ENCODE measurements at places on chromosomes 2 and 18. TPM values are rescaled to one million over a fixed set of nuclear protein-coding genes. Genes with fewer than 3 reads are reported as not detected.

- no peak for DNase-seq
These were observed 24.2 kb downstream of the CENPA start for GRCh38 chr2:26809876-26810577.

DNA sequence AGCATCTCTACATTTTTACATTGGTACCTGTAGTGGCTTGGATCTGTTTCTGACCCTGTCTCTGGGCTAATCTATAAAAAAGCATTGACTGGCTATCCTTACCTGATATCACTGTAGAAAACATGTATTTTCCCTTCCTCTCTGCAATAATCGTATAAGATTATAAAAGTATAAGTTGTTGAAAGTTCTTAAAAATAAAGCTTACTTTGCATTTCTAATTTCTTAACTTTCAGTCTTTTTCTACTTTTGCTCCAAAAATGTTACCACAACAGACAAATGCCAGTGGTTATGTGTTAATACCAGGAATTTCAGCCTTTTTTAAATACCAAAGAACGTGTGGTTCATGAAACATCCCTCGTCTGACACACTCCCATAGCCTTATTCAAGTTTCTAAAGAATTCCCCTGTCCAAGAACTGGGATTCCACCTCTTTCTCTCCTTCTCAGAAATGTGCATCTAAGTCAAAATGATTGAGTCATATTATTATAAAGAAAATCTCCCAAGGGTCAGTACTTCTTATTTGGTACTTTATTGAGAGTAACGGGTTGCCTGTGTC is 28.5 kb upstream of the ACKR3 start:
- DNase-seq, result no peak

GRCh38 chr2:207321514-207321913 is 155.8 kb upstream of the KLF7 start:
- DNase-seq, result no peak

DNA sequence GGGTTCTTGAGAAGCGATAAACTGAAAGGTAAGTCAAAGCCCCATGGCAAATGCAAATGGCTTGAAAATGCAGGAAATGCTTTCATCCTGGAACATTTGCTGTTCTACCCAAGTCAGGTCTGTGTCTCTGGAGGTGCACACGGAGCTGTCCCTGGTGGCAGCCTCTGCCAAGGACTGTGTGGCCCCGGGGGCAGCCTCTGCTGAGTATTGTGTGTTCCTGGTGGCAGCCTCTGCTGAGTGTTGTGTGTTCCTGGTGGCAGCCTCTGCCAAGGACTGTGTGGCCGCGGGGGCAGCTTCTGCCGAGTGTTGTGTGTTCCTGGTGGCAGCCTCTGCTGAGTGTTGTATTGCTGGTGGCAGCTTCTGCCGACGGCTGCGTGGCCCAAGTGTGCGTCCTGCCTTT is 135.6 kb upstream of the ALKAL2 start:
- no peak for DNase-seq

- no peak for DNase-seq
These were observed 245.3 kb downstream of the STK39 start for GRCh38 chr2:168002021-168002553.

DNA sequence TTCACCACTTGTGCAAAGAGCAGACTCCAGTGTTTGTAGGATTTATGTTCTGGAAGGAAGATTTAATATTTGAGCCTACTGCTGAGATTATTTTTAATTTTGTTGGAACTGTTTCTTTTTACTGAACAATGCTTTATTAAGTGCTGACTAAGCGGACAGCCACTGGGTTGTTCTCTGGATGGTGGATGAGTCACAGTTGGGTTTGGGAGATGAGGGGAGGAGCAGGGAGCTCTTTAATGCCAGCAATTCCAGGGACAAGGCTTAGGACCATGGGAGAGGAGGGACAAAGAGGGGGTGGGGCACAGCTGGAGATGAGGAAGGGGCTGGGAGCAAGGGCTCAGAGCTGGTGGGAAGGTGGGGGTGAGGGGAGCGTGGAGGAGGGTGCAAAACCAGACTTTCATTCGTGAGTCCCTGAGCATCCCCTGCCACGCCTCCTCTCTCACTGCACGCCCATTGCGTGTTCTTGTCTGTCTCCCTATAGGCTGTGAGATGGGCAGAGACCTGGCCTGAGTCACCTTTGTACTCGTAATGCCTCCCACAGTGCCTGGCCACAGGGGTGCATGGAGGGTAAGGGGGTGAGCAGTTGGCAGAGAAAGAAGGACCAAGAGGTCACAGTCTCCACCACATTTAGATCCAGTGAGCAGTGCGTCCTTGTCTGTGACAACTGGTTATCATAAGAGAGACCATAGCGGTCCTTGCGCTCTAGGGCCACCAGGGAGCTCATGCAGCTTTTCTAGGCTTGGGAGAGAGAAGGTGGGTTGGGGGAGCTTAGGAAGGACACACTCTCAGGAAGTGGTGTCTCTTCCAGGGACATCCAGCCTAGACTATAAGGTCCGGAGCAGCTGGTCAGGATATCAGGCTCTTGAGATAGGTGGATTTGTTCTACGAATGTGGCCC is 18.4 kb downstream of the SLC4A3 start:
- DNase-seq, result no peak

DNA sequence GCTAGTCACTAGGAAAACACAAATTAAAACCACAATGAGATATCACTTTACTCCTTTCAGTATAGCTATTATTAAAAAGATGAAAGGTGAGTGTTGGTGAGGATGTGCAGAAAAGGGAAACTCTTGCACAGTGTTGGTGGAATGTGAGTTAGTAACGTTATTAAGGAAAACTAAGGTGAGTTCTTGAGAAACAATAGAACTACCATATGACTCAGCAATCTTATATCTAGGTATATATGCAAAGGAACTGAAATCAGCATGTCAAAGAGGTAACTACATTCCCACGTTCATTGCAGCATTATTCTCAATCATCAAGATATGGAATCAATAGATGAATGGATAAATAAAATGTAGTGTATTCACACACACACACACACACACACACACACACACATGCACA is 117.3 kb upstream of the HNMT start:
- no peak for DNase-seq

PDCD1 gene
- 0.18 TPM for total RNA-seq
